ENCODE measurements at places on chromosomes 2 and 18.

- DNase-seq: no peak
Measured at GRCh38 chr18:14935210-14935609, 187.2 kb downstream of the ANKRD30B start.

GRCh38 chr2:47984041-47984440 lies 77.7 kb upstream of the FBXO11 start:
- DNase-seq: no peak

DNA sequence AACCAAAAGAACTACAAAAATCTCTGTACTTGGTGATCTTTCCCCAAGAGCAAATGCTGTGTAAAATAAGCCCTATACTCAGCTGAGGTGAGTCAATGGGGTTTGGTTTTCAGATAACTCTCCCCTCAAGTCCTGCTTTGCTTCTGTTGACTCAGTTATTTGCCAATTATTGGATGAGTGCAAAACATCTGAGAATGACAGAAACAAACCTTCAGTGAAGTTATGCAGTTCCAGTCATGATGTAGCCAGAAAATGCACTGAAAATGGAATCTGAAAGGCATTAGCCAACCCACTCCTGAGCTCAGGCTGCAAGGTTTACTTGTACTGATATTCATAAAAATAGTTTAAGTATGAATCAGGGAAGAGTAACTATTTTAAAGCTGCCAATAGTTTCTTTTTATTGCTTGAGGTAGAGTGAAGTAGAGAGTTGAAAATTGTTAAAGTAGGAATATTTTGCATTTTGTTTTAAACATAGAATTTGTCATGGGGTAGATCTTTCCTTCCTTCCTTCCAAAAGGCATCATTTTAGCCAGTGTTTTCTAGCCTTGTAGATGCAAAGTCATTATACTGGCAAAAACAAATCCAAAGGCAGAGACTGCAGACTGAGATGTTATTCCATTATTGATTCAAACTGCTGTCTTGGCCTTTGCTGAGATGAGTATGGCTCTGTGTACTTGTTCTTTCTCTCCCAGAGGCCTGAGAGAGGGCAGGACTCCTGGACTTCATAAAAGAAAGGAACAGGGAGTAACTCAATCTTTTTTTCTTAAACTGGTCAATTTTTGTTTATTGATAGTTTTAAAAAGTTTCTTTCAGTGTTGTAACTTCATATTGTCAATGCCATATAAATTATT lies 215.3 kb downstream of the RND3 start:
- no peak for DNase-seq

- DNase-seq: no peak
Measured at GRCh38 chr2:62672601-62673000, 32.9 kb upstream of the EHBP1 start.

- DNase-seq: no peak
Measured at GRCh38 chr2:46171411-46171953, 125.7 kb upstream of the EPAS1 start.

GRCh38 chr18:27558388-27559155 lies 373.5 kb upstream of the CHST9 start:
- no peak for DNase-seq

DNA sequence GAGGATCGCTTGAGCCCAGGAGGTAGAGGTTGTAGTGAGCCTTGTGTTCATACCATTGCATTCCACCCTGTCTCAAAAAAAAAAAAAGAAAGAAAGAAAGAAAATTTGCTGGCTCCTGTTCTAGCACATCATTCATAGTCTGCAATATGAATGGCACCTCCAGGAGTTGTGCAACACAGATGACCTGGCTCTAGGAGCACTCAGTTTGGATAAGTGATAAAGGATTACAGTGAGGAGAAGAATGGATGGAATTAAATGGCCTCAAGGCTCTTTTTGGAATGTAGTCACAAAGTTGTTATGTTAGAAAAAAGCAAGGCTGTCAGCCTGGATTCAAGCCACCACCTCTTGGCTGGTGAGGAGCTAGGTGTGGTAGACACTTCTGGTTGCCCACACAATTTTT lies 21.5 kb upstream of the SPRED2 start:
- no peak for DNase-seq

Measured in Right ventricle myocardium superior (tissue), 1 donor.